Ascending aorta (tissue), 2 donors: ENCODE measurements at places on chromosomes 1 and 21. TPM values are rescaled to one million over a fixed set of nuclear protein-coding genes. Genes with fewer than 3 reads are reported as not detected.

MTF2 gene
- 2.3 TPM for total RNA-seq

DNA sequence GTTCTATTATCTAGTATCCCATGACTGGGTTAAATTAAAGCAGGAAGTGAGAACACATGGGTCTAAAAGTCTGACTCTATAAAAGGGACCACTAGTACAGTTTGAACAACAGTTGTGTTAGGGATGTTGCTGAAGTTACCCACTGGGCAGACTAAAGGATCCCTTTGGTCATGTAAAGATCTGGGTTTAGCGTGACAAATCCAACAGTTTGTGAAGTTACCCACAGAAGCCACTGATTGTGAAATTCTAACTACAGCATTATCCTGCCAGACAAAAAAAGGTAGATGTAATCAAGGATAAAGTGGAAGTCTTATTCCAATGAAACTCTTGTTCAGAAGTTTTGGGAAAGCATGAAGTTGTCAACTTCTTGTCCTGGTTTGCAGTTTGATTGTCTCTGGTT lies 5.7 kb downstream of the QSOX1 start:
- no peak for DNase-seq
- H3K27ac ChIP-seq: no peak overlapping the region
- H3K27me3 ChIP-seq: no peaks in the 10 kb centered on the region
- no peak overlapping the region for H3K4me3 ChIP-seq

VASH2 gene
- 0.11 TPM for total RNA-seq

GRCh38 chr1:184563308-184563707 lies 176.5 kb downstream of the C1orf21 start:
- H3K4me3 ChIP-seq: no peak overlapping the region
- DNase-seq: no peak
- H3K27me3 ChIP-seq: no peaks in the 10 kb centered on the region
- H3K27ac ChIP-seq: no peak overlapping the region
- no peaks in the 10 kb centered on the region for H3K36me3 ChIP-seq

AMY1C gene
- not detected for total RNA-seq

DNA sequence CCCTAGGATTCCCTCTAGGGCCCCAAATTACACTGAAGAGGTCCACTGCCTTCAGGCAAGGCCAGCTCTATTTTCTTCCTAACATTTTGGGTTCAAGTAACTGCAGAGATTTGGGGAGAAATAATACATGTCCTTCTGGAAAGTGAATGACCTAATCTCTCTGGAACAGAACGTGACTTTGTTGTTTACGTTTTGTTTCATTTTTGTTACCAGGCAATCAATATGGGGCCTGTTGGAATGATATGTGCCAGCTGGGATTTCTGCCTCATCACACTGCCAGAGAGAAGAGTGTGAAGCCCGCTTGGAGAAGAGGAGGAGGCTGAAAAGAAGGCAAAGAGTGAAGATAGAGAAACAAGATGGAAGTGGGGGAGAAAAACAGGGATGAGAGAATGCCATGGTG lies 116.7 kb downstream of the FASLG start:
- H3K36me3 ChIP-seq: no peaks in the 10 kb centered on the region
- H3K4me1 ChIP-seq: no peaks in the 10 kb centered on the region
- no peak for DNase-seq
- no peak overlapping the region for H3K27ac ChIP-seq
